ENCODE measurements at places on chromosomes 7 and 10.
A peak's percentile ranks its signal among the peaks of the same experiment; 100 is the strongest.

DNA sequence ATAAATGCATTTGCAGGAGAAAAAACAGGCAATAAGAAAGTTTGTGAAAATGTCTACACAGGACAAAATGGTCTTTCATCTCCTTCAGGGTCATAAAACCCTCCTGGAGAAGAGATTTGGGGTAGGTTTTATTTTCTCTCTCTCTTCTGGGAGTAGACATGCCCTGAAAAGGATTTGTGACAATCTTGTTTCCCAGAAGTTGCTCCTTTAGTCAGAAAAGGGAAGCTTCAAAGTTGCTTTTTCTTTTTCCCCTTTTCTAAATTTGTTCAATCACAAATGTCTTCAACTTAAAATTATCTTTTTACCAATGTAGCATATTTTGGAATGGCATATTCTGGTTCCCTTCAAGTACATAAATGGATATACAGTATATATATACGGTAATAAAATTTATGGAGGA, 9.4 kb upstream of the ANKRD22 start:
- no peak for DNase-seq

GRCh38 chr10:11875494-11876281, 52.5 kb downstream of the PROSER2 start:
- no peak for DNase-seq

GRCh38 chr7:114310345-114311110, 104.1 kb upstream of the FOXP2 start:
- no peak for DNase-seq

GRCh38 chr7:121027761-121028669, 39.5 kb downstream of the CPED1 start:
- no peak for DNase-seq

DNA sequence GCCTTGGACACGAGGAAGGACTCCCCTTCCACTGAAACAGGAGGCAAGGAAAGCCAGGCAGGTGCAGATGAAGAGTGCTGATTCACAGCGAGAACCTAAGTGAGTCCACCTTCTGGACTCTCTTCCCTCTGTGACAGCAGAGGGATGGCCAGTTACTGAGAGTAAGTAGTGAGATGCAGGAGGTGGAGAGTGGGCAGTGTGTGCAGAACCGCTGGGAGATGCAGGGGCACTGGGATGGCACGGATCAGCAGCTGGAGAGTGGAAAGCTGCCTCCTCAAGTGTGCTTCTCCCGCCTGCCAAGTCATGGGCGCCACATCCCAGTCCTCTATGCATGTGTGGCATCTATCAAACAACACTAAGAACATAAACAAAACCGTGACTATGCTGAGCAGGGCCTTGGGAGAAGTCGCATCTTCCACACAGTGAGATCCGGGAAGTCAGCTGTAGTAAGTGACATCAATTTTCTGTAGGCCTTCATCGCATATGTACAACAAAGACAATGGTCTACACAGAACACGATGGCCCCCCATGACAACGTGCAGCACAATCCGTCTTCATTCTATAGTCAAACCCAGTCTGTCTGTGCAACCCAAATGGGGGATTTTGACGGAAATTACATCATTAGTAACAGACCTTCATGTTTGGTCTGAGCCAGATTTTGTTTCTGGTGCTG, 217.4 kb upstream of the KLF14 start:
- DNase-seq: no peak

- DNase-seq: no peak
These were observed 30.9 kb upstream of the CASD1 start for GRCh38 chr7:94478648-94479214.

DNA sequence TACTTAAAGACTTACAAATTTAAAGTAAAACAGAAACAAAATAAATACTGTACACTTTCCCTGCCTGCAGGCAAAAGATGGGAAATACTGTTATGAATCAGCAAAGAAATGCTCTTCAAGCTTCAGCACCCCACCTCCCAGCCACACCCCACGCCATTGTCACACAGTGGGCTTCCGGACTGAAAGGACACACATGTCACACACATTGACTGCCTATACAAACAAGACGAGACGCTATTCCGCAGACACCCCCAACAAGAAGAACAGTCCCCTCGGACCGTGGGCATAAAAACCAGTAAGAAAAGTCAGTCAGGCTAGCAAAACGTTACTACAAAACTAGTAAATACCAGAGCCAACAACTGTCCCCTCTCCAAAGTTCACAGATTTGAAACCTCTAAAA, 22.2 kb upstream of the PARP12 start:
- no peak for DNase-seq

DNA sequence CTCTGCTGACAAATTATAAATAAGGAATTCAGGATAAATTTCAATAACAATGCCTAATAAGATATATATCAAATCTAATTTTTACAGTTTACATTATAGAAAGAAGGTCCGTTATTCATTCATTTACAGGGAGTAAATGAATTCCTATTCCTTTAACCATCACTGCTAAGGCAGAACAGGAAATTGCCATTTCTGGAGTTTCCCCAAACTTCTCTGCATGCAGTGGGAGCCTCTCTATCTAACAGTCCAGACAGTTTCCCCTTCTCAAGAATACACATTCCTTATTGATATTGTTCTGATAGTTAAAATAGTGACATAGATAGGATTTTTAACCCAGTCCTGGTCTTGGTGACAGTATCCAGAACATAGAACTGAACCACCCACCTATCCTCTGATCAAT, 24.3 kb downstream of the MKI67 start:
- no peak for DNase-seq

DNA sequence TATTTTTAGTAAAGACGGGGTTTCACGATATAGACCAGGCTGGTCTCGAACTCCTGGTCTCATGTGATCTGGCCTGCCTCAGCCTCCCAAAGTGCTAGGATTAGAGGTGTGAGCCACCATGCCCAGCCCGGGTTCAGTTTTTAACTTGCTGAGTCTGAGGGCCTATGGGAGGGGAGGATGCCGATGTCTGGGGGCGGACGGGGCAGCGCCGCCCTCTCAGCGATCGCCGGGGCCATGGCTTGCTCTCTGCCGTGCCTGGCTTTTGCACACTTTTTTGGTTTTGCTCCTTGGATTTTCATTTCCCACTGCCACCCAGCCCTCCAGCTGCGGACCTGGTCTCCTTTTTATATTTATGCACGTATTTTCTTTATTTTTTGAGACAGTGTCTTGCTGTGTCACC, 15.2 kb upstream of the COL26A1 start:
- no peak for DNase-seq

DNA sequence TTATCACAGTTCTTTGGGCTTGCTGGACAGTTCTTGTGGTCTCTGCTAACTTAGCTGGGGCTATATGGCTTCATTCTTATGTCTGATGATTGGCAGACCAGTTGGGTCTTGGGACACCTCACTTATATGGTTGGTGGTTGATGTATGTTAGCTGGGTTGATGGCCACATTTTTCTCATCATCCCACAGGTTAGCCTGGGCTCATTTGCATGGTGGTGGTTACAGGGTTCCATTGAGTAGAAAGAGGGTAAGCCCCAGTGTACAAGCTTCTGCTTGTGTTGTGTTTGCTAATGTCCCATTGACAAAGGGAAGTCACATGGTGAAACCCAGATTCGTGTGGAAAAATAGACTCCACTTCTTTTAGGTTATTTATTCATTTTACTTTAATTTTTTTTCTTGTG, 40.6 kb downstream of the TMEM60 start:
- DNase-seq: no peak

- DNase-seq: no peak
These were observed 22.1 kb upstream of the NPVF start for GRCh38 chr7:25250386-25250785.

- DNase-seq: no peak
These were observed 180.9 kb downstream of the SEMA3A start for GRCh38 chr7:84013616-84014240.

GRCh38 chr7:69598487-69599285, 411 bp downstream of the AUTS2 start:
- peak; percentile 17 for DNase-seq

GRCh38 chr7:36312064-36312914, 77.4 kb upstream of the ANLN start:
- peak; percentile 34 for DNase-seq

DNA sequence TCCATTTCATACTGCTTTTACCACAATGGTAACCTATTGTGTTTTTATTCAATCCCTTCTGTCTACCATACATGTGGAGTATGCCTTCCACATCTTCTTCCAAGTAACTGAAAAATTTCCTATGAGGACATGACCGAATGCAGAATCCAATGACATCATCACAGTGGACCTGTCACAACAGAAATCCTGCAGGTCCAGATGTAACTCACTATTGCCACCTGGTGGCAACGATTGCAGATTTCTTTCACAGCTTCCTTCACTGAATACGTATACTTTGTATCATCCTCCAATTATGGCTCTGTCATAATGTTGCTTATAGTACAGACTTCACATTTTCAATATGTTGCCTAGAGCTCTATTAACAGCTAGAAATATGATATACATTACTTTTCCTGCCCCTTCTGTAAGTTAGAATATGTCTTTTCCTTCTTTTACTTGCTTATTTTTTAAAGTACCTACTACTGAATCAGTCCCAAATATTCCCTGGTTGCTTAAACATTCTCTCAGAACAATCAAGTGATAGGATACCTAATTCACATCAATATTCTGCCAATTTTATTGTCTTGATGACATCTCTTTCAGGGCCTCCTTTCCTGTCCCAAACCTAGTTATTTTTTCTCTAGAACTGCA, 45.4 kb downstream of the SLC13A1 start:
- DNase-seq: no peak

- DNase-seq: no peak
These were observed 200.8 kb downstream of the ELMO1 start for GRCh38 chr7:37247861-37248260.

- DNase-seq: no peak
These were observed 639.0 kb downstream of the AUTS2 start for GRCh38 chr7:70237256-70237655.

- no peak for DNase-seq
These were observed 615 bp downstream of the ARHGAP12 start for GRCh38 chr10:31927884-31928548.

DNA sequence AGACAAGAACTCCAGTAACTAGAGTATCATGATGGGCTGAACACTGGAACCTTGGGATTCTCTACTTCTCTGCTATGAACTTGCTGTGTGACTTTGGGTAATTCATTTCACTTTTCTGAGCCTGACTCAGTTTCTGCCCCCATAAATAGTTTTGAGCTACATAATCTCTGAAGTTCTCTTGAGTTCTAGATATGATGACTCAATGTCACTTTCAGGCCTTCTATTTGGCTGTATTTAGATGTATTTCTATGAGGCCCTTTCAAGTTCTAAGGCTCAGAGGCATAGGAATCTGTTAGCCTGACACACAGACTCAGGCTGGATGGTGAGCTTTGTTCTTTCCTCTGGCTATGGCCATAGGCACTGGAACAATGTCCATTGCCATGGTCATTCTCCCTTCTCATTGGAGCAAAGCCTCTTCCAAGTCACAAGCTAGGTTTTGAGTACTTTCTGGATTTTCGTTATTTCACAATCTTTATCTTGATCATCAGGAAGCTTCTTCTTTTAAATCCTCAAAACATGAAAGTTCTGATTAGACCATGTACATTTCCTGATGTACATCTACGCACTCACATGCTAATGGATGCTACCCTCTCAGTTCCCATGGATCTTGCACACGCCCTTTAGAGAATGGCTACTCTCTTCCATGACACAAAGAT, 101.6 kb downstream of the TES start:
- DNase-seq: no peak

- no peak for DNase-seq
These were observed 13.9 kb downstream of the TAS2R60 start for GRCh38 chr7:143456992-143457793.

DNA sequence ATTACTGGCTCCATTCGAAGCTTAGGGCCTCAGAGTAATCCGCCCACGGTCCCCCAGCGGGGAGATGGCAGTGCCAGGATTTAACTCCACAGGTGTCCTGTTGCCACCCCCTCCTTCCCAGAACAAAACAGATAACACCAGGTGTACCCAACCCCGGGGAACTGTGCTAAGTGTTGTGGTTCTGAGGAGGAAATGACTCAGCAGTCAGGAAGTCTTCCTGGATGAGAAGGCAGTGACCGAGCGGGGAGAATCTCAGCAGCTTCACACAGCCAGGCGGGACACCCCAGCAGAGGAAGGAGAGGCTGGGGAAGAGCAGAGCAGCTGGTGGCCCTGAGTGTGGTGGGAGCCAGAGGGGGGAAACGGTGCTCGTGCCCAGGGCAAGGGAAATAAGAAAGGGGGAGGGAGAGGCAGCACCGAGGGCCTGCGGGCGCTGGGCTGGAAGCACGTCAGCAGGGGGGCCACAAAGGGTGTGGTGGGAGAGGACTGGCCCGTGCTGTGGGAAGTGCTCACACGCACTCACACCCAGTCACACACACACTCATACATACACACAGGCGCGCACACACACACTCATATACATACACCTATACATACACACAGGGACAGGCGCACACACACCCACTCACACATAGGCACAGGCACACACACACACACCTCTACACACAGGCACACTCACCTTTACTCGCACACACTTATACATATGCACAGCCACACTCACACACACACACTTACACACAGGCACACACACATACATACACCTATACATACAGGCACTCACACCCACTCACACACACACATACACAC, 59.8 kb upstream of the CHST15 start:
- peak; percentile 27 for DNase-seq

- DNase-seq: no peak
These were observed 127.2 kb downstream of the DLG5 start for GRCh38 chr10:77799352-77799751.

GRCh38 chr7:14793151-14793550, 109.4 kb downstream of the DGKB start:
- DNase-seq: no peak

DNA sequence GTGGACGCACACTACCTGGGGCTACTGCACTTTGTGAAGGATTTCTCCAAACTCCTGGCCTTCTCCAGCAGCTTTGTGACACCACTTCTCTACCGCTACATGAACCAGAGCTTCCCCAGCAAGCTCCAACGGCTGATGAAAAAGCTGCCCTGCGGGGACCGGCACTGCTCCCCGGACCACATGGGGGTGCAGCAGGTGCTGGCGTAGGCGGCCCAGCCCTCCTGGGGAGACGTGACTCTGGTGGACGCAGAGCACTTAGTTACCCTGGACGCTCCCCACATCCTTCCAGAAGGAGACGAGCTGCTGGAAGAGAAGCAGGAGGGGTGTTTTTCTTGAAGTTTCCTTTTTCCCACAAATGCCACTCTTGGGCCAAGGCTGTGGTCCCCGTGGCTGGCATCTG, 14.0 kb downstream of the GPR146 start:
- DNase-seq: no peak

DNA sequence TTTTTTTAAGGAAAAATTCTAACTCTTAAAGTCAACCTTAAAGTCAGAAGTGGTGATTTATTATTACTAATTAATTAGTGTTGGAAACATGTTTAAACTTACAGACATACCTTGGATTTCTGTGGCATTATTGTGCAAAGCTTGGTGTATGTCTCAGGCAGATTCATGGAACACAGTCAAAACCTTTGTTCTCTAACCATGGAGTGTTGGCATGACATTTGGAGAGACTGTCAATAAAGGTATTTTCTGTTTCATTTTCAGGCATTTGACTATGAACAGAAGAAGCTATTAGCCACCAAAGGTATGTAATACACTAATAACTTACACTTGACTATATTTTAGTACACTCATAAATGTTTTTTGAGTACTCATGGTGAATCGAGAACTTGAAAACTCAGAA, 293.7 kb downstream of the BICC1 start:
- DNase-seq: no peak
